Choroid plexus epithelial cell (primary cell): ENCODE measurements at places on chromosomes 16 and 17.

DNA sequence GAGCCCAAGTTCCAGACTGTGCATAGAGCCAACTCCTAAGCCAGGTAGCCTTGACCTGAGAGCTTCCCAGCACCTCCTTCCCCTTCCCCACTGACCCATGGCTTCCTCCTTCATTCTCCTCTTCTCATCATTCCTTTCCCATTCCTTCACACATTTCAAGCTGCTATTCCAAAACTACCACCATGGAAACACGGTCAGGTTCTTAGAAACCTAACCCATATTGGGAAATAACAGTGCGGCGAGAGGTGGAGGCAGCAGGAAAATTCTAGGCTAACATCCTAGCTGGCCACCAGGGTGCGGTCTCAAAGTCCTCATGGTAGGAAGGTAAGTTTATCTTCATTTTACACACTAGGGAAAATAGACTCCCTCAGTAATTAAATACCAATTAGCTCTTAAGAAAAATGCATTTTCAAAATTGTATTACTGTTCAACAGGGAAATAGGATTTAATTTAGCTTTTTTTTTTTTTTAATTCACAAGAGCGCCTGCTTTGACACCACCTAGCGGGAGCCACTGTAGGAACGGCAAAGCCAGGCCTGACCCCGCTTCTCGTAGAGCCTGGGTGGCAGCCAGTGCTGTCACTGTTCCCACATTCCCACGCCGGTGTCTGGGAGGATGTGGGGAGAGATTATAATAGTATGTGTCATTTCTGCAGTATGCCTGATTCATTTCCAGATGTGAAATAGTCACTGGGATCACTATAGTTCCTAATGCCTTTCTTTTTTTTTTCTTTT is 14.0 kb upstream of the SPHK1 start:
- peak; percentile 86 for DNase-seq

GRCh38 chr17:59341922-59342321 is 10.5 kb downstream of the YPEL2 start:
- DNase-seq: no peak

DNA sequence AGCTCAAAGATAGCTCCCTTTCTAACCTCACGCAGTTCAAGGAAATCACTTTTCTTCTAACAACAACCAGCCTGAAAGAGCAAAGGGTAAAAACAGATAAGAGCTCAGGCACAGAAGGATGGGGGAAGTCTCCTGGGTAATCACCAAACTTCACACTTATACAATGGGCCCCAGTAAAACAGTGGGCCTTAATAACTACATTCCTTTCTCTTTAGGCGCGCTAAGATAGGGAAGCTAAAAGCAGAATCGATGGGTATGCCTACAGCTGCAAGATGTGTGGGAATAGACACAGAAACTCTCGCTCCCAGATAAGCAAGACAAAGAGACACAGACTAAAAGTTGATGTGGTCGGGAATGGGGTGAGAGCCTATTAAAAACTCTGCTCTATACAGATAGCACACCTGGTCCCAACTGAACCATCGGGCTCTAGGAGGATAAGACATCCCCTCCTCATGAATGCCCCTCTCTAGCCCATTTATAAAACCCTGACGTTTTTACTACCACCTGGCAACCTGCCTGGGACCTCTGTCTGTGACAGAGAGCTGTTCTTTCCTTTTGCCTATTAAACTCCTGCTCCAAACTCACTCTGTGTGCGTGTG is 826 bp downstream of the LYZL6 start:
- DNase-seq: no peak

GRCh38 chr17:75738218-75738802 is 17.1 kb downstream of the ITGB4 start:
- peak; percentile 17 for DNase-seq

- DNase-seq: no peak
These were observed 105.4 kb upstream of the TBX2 start for GRCh38 chr17:61294286-61294685.

- DNase-seq: no peak
These were observed 817 bp downstream of the PSKH1 start for GRCh38 chr16:67893743-67894399.

DNA sequence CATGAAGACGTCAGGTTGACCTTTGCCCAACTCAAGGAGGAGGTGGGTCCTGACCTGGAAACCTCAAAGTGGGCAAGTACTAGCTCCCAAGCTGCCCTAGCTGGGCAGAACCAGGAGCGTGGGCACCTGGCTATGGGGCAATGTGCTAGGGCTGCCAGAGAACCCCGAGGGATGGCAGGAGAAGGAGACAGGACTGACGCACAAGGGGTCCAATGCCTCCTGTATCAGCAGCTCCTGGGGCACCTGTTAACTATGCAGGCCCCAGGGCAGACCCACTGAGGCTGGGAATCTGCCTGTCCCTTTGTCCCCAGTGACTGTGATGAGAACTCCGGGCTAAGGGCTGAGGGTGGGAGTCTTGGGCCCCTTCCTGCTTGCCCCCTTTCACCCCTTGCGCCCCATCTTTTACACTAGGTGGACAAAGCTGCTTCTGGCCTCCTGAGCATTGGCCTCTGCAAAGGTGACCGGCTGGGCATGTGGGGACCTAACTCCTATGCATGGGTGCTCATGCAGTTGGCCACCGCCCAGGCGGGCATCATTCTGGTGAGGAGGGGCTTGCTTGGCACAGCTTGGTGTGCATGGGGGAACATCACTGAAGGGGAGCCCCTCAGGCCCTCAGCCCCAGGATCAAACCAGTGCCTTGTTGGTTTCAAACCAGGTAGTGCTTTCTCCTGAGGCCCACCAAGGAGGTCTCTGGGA is 7.7 kb downstream of the CHAD start:
- DNase-seq: no peak

DNA sequence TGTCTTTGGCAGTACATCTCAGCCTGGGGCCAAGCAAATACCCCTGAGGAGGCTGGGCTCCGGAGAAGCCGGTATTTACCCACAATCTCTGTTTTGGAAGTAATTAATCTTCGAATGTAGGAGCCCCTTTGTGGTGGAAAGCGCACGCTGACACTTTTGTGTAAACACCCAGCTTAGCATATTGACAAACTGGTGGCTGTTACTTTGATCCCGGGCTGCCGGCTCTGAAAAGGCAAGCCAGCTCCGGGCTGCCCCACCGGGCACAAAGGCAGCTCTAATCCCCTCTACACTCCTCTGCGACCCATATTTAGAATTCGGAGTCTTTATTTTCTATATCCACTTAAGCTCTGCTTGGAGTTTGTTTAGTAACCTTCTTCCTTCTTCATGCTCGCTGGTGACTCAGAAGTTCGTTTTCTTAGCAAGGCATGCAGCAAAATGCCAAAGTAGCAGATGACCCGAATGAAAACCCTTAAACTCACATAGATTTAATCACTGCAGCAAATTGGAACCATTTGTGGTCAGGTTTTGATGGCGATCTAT is 144.0 kb upstream of the IRX3 start:
- DNase-seq: peak; percentile 58

DNA sequence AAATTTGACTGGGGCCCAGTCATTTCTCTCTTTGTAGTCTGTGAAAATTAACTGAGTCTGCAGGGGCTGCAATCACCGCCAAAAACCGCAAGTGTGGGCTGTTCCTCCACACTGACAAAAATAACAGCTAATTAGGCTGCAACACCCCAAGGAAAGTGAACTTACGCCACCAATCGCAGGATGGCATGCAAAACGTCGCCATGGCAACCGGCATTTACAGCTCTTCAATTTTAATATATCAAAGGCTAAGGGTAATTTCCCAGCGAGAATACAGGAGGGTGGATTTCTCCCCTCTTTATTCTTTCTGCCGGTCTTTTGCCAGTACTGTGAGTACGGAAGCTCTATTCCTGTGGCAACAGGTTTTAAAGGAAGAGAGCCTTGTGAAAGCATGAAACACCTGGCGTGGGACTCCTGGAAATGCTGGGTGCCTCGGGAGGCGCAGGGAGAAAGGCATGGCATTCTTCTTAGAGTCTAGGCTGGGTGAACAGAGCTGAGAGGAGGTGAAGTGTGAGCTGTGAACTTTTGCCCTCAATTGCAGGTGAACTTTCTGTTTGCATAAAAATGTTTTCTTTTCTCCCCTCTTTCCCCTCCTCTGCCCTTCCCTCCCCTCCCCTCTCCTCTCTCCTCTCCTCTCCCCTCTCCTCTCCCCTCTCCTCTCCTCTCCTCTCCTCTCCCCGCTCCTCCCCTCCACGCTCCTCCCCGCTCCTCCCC is 399.7 kb downstream of the XYLT1 start:
- no peak for DNase-seq

- no peak for DNase-seq
These were observed 31.0 kb downstream of the MYH11 start for GRCh38 chr16:15825750-15826305.

GRCh38 chr16:64412578-64413280 is 709.1 kb downstream of the CDH11 start:
- peak; percentile 65 for DNase-seq

DNA sequence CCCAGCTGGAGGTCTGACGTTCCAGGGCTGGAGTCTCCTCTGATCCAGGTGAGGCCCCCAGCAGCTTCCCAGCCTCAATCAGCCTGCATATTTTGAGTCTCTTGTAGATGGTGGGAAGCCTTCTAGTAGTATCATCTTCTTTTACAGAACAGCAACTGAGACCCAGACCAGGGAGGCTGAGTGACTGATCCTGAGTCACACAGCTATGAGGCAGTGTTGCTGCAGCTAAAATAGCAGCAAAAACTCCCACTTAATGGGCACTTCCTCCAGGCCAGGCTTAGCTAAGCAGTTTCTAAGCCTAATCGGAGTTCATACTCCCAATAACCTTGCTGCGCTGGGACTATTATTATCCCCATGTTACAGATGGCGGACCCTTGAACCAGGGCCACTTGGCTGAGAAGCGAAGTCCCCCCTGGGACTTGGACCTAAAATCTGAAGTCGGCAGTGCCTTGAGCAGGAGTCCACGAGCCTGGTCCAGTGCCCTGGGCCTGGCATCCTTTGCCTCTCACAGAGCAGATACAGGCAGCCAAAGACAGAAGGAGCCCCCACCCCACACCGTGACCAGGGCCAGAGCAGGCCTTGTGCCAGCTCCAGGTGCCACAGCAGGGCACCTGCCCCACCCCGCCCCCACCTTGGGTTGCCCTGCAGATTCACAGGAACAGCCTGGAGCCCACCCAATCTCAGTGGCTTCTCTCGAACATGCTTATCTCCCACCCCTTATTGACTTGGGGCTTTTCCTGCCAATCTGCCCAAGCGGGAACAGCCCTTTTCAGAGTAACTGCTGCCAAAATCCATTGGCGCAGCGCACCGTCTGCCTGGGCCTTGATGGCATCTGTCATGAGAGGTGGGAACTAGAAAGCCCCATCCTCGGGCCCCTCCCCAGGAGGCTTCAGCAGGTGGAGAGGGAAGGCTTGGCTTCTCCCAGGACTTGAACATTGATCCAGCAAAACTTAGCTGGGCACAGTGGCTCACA is 65.1 kb downstream of the SOCS1 start:
- DNase-seq: peak; percentile 17

DNA sequence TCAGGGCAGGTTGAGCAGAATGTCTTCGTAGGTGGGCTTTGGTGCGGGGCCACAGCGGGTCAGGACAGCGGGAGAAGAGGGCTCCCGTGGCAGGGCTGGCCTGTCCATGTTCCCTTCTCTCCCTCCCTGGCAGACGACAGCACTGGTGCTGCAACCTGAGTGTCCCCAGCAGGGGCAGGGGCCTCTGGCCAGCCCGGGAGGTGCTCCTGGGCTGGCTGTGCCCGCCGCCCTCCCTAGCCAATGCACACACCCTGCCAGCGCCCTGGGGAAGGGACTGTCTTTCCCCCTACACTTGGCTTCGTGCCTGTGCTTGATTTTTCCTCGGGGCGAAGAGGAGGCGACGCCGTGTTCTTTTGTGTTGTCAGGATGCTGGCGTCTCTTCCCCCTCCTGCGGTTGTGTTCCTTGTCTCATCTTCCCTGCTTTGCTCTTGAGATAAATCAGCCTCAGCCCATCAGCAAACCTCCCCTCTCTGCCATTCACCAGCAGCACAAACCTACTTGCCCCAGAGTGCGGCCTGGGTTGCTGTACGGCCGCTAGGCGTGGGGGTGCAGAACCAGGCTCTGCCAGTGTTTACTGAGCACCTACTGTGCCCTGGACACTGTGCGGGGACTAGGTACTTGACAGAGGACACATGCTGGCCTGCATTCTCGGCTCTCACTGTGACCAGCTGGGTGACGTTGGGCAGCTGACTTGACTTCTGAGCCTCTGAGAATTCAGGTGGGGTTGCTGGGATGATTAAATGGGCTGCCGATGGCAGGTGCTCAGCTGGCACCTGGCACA is 237.3 kb upstream of the CIBAR2 start:
- no peak for DNase-seq

DNA sequence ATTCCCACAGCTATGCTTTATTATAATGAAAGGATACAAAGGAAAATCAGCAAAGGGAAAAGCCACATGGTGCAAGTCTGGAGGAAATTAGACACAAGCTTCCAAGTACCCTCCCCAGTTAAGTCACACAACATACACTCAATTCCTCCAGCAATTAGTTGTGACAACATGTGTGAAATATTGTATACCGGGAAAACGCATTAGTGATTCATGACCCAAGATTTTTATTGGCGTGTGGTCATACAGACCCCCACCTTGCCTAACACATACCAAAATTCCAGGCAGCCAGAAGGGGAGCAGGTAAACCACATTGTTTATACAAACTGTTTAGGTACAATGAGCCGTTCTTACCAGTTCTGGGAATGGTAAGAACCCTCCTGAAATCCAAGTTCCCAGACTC is 160.6 kb downstream of the CYB561 start:
- no peak for DNase-seq

DNA sequence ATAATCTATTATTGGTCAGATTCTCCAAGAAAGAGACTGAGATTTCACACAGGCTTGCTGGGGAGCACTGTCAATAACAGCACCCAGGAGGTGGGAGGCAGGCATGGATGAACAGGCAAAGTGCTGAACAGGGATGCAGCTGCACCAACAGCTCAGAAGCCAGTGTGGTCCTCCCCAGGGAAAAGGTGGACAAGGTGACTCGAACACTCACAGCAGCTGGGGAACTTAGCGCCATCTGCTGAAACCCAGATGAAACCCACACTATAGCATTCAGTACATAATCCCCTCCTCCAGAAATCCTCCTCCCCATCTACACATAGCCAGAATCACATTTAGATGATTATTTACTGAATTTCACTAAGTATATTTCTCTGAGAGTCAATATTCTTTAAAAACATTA is 255.2 kb upstream of the WSB1 start:
- DNase-seq: no peak

- peak; percentile 56 for DNase-seq
These were observed 1.3 kb downstream of the GJD3 start for GRCh38 chr17:40363111-40363827.
